ENCODE measurements at places on chromosomes 12 and 14.
A peak's percentile ranks its signal among the peaks of the same experiment; 100 is the strongest.

DNA sequence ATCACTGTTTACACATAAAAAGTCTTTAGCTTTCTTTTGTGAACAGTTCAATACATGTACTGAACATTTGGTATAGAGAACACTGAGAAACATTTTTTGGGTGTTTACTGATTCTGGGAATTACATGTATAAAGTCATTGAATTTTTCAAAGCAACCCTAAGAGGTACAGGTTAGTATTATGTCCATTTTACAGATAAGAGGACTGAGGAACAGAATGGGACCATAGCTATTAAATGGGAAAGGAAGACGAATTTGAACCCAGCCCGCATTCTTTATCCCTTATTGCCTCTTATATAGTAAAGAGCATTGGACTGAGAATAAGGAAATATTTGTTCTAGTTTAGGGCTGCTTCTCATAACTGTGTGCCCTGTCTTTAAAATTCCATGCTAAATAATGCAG, 889 bp upstream of the KANSL2 start:
- no peak for DNase-seq

GRCh38 chr12:46386877-46387629, 14.5 kb upstream of the SLC38A2 start:
- DNase-seq = peak; percentile 21

DNA sequence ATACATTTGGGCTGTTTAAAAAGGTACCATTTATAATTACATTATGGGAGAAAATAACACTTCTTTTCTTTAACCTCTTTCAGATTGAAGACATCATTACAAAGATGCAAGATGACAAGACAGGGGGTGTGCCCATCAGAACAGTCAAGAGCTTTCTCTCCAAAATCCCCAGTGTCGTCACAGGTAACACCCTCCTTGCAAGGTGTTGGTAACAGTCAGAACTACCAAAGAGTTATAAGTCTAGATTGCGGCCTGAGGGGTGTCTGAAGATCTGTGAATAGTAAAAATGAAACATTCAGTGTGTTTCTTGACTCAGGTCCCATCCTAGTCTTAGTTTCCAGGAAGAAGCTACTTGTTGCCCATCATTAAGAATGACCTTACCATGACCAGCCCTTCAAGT, 419.8 kb downstream of the RGS6 start:
- no peak for DNase-seq

DNA sequence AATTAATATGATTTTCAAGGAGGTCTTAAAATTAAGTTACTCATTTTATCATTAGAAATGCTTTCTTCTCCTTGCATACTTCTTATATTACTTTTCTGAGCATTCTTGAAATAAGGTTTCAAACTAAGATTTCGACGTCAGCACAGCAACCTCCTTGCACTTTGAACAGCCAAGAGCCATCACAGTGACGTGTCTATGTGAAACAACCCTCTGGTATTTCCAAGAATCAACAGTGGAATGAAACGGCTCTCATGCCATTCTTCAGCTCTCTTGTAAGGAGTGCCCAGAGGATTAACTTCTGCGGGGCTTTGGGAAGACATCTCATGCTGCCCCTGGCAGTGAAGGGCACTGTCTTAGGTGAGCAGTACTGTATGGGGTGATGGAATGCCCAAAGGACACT, 109.2 kb downstream of the EFCAB11 start:
- DNase-seq = no peak

- peak; percentile 39 for DNase-seq
Measured at GRCh38 chr14:91244501-91244901, at the start of gene GPR68. Gene GPR68, minus strand, starts transcription at chr14:91244704. Its CDS starts 9,654 bp downstream, at chr14:91235050.

- no peak for DNase-seq
Measured at GRCh38 chr12:80325167-80325959, 118.7 kb upstream of the PTPRQ start.

- no peak for DNase-seq
Measured at GRCh38 chr14:36619853-36620252, 37.4 kb upstream of the NKX2-8 start.

DNA sequence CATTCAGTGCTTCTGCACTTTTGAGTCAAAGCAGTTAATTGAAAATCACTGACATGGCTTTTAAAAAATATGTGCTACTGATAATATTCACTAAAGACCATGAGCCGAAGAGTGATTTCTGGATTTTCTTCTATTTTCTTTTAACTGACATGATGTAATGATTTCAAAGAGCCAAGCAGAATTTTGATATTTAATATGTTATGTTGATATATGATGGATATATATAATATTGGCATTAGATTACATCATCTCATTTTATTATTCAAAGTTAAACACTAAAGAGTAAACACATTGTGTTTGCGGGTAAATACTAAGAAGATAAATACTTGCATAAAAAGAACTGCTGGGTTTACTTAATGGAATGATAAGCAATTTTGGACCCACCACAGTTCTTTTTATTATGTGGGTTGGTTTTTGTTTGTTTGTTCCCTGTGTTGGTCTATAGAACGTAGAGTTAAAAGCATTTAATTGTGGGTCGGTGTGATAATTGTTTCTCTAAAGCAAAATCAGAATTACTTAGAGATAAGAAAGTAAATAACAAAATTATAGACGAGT, 692 bp downstream of the SPIC start:
- DNase-seq = no peak

GRCh38 chr14:61472011-61472672, 150.8 kb downstream of the PRKCH start:
- no peak for DNase-seq

DNA sequence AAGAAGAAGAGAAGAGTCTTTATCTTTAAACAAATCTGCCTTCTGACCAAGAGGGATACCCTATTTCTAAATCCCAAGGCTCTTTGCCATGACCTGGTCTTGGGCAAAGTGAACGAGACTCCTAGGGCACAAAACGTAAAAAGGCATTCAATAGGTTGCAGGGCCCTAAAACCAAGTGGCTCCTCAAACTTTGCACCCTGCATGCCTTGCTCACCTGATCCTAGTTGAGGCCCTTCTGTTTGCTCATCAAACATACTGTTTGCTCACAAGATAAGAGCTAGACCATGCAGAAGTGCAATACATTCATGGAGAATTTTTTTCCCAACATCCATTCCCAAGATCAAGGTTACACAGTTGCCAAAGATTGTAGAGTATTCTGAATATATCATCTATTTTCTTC, 7.9 kb upstream of the PRH1 start:
- no peak for DNase-seq

DNA sequence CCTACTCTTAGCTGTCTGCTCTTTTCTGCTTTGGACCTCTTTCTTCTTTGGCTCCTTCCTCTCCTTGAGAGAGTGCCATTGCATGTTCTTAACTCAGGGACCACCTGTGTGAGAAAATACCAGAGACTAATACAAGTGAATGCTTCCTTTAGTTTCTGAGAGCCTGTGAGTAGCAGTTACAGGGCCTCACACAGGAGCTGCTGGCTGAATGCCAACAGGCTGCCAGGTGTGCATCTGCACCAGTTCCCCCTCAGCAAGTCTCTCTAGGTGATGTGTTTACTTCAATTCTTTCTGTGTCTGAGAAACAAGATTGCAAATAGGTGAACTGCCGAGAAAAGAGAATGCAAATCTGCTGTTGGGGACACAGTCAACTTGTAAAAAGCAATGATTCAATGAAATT, 108.2 kb downstream of the STXBP6 start:
- DNase-seq = no peak

GRCh38 chr12:92504594-92504981, 198.2 kb upstream of the PLEKHG7 start:
- DNase-seq = no peak

DNA sequence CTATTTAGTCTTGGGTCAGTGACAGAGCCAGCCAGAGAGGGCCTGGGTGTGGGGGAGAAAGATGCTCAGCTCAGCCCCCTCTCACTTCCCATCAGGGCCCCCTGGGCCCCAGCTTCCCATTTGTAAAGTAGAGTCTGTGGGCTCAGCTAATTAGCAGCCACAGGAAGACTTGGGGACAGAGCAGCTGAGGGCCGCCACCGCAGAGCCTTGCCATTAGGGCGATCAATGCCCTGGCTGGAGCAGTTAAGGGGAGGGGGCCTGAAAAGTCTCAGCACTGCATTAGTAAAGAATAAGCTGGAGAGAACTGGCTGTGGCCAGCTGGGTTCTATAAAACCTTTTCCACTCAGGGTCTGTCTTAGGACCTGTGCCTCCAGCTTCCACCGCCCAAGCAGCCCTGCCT, 2.7 kb downstream of the PLEKHD1 start:
- no peak for DNase-seq

- no peak for DNase-seq
Measured at GRCh38 chr12:117900561-117900960, 68.2 kb downstream of the KSR2 start.

GRCh38 chr14:69247676-69248440, 12.1 kb upstream of the GALNT16 start:
- no peak for DNase-seq

DNA sequence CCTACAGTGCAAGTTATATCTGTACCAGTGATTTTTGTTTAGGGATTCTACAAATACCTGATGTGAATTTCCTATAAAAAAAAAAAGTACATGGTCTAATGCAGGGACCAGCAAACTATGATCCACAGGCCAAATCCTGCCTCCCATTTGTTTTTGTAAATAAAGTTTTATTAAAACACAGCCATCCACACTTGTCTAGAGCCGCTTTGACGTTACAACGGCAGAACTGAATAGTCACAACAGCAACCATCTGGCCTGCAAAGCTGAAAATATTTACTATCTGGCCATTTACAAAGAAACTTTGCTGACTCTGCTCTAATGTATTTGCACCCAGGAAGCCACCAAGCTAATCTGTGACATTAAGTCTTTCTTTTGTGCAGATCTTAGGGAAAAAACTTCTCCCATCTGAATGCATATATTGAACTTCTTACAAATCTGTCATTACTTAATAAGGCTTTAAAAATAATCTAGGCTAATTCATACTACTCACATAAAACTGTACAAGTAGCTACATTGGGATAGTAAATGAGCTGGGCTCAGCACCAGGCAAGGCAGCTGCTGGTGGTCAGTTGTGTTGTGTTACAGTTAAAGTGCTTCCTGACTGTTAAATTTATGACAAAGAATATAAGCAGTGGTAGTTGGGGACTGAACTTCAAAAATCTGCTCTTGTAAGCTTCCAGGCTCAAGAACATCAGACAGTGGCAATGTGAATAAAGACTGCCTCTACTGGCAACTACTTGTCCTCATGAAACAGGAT, 303.3 kb downstream of the MED13L start:
- DNase-seq = no peak

DNA sequence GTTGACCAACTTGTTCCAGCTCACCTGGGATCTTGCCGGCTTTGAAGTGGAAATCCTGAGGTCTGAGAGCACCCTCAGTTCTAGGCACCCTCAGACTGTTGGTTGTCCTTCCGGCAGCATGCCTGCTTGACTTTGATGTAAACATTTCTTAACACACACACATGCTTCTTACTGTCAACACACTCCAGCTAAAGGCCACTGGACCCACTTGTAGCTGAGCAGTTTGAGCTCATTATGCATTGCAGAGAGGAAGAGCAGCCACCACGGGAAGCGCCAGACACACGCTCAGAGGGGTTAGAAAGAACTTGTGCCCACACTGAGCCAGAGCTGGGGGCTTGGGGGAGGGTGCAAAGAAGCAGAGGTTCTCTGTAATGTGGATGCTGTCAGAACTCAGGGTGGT, 55.8 kb downstream of the TNFAIP2 start:
- no peak for DNase-seq

DNA sequence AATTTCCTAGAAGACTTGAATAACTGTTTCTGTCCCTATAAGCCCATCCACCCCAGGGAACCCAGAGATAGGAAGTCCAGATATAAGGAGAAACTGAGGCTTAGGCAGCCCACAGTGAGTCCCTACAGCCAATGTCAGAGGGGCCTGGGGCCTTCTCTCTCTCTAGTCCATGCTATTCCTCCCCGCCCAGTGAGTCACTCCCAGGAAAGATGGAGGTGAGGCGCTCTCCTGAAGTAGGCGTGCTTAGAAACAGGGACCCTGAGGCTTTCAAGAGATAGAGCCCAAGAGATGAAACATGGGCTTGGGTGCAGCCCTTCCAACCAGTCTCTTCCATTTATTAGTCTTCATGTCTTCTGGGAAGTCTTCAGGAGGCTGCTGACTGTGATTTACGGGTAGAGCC, 2.3 kb upstream of the SMUG1 start:
- DNase-seq = no peak

DNA sequence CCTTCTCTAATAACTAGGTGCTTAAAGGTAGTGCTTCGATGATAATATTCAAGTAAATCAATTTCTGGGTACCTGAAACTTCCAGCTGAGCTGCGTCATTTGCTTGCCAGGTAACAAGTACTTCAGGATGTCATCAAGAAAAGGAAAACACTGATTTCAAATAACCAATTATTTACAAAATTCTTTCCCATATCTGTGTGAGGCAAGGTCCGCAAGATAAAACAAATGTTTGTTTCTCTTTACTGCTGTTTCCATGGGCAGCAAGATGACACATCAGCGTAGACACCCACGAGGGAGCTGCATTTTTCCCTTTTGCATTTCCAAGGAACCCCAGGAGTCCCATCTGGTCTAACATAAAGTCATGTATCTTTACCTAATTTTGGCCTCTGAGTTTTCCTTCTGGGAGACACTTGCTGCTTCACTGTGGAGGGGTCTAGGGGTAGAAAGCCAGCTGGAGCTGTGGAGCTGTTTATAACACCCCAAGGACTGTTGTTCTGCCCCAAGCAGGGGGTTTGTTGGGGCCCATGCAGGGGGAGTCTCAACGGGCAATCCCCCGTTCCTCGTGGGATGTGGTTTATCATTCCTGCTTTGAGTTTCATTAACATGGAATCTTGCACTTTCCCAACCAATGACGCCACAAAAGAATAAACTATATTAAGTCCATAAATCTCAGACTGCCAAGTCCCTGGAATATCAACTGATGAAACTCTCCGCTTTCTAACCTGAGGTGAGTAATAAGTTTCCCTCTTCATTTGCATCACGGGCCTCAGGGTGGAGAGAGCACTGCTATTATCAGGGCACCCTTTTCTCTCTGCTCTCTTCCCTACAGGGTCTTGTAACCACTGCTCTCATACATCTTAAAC, 112.8 kb upstream of the PELI2 start:
- DNase-seq = no peak

DNA sequence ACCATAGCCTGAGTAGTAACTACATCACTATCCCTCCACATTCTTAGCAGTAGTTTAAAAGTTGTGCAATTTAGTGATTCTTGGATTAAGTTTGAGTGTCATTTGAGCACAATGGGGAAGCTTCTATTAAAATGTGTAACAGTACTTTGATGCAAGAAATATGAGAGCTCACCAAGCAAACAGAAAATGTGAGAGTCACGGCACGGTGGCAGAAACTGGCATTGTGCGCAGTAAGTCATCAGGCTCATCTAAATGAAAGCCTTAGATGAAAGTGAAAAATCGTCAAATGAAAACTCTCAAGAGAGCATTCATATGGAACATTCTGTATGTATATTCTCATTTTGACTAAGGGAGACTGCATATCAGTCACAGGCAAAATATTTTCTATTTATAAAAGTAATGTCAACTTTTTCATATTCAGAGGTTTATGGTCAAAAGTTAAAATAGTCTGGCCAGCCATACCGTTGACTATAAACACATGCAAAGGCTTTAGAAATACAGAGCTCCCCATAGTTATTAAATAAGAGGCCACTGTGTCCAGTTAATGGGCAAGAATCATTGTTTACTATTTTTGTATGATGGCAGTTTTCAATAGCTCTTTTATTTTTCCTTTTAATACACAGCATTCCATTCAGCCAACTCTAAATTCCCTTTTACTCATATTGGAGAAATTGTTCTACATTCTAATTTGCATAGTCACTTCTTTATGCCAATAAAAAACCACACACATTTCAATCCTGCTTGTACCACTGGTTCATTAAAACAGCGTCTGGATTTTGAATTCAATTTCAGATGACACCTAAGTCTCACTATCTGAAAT, 167.9 kb downstream of the PRKD1 start:
- no peak for DNase-seq

GRCh38 chr12:95484524-95484923, 10.6 kb downstream of the METAP2 start:
- DNase-seq = no peak
